ENCODE measurements at places on chromosomes 3 and 15. TPM values are rescaled to one million over a fixed set of nuclear protein-coding genes. Genes with fewer than 3 reads are reported as not detected.
A peak's percentile ranks its signal among the peaks of the same experiment; 100 is the strongest.

- H3K27ac ChIP-seq, result no peak overlapping the region
- no peaks in the 10 kb centered on the region for H3K36me3 ChIP-seq
- H3K27me3 ChIP-seq, result no peaks in the 10 kb centered on the region
- H3K4me3 ChIP-seq, result no peak overlapping the region
- H3K4me1 ChIP-seq, result no peaks in the 10 kb centered on the region
Measured at GRCh38 chr3:29072611-29073010, 208.3 kb upstream of the RBMS3 start.

- H3K4me3 ChIP-seq, result no peak overlapping the region
- H3K27ac ChIP-seq, result peak overlapping the region; percentile 89
- H3K27me3 ChIP-seq, result no peaks in the 10 kb centered on the region
Measured at GRCh38 chr3:169150343-169150742, 513.2 kb downstream of the MECOM start.

DNA sequence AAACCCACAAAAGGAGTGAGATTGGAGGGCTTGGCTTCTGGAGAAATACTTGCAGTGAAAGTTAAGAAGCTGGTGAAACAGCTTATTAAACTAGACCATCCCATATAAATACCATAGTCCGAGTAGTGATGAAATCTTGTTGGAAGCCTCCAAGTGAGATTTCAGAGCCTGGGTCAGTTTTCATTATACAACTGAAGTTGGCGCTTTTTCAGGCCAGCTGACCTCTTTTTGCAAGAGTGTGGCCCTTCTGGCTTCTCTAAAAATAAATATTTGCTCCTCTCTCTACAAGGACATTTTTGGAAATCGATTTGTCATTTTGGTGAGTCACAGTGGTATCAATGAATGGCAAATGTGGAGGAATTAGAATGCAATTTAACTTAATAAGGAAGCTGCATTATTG lies 51.2 kb upstream of the THRB start:
- H3K36me3 ChIP-seq, result no peaks in the 10 kb centered on the region
- no peak overlapping the region for H3K27ac ChIP-seq
- H3K4me3 ChIP-seq, result no peak overlapping the region
- H3K4me1 ChIP-seq, result no peaks in the 10 kb centered on the region
- no peak for DNase-seq

GRCh38 chr3:33636125-33636850 lies 81.8 kb downstream of the CLASP2 start:
- no peak overlapping the region for H3K27ac ChIP-seq
- H3K27me3 ChIP-seq, result no peaks in the 10 kb centered on the region
- H3K4me3 ChIP-seq, result no peak overlapping the region
- no peaks in the 10 kb centered on the region for H3K4me1 ChIP-seq
- no peaks in the 10 kb centered on the region for H3K36me3 ChIP-seq
- peak; percentile 78 for DNase-seq

- peaks cover 2% of the 10 kb centered on the region for H3K4me1 ChIP-seq
- H3K27ac ChIP-seq, result peak overlapping the region; percentile 79
- DNase-seq, result peak; percentile 72
- H3K36me3 ChIP-seq, result peaks cover 11% of the 10 kb centered on the region
- no peaks in the 10 kb centered on the region for H3K27me3 ChIP-seq
Measured at GRCh38 chr15:85689729-85690128, 105.0 kb downstream of the KLHL25 start.

GRCh38 chr3:72269475-72269874 lies 484.5 kb upstream of the PROK2 start:
- peaks cover 17% of the 10 kb centered on the region for H3K4me1 ChIP-seq
- no peaks in the 10 kb centered on the region for H3K36me3 ChIP-seq
- no peak overlapping the region for H3K4me3 ChIP-seq
- H3K27ac ChIP-seq, result peak overlapping the region; percentile 25
- H3K27me3 ChIP-seq, result peaks cover 8% of the 10 kb centered on the region

The MESP2 gene
- total RNA-seq, result 0.28 TPM

The DAZL gene
- not detected for total RNA-seq

The ASB14 gene
- total RNA-seq, result not detected

The ATOSA gene
- 23.9 TPM for total RNA-seq
